Endothelial cell (in vitro differentiated cells): ENCODE measurements at places on chromosomes 3 and 15.
A peak's percentile ranks its signal among the peaks of the same experiment; 100 is the strongest.

DNA sequence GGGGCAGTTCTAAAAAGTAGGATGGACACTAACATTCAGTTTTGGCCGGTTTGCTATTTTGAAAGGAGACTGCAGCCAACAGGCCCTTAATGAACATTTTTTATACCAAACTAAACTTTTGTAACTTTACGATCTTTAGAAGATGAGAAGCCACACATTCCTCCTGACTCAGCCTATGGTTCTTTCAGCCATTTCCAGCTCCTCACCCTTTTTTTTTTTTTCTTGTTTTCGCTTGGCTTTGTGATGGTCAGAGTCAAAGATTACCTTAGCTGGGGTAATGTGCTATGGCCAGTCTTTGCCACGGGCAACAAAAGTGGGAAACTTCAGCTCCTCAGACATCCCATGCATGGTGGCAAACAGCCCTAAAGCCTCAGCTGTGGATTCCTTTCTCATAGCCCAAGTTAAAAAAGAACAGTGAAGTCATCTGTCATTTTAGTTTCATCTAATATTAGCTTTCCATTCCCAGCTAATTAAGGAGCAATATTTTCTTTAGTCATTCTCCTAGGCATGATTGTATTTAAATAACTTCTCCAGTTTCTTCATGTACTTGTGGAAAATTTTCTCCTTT is 368.7 kb downstream of the MFSD1 start:
- no peaks in the 10 kb centered on the region for H3K36me3 ChIP-seq
- H3K27ac ChIP-seq: no peak overlapping the region
- peaks cover 12% of the 10 kb centered on the region for H3K4me1 ChIP-seq
- DNase-seq: no peak
- no peak overlapping the region for H3K4me3 ChIP-seq

GRCh38 chr15:80891006-80891405 is 98.6 kb downstream of the MESD start:
- no peaks in the 10 kb centered on the region for H3K27me3 ChIP-seq
- H3K4me3 ChIP-seq: no peak overlapping the region
- H3K4me1 ChIP-seq: peaks cover 2% of the 10 kb centered on the region
- DNase-seq: no peak
- no peaks in the 10 kb centered on the region for H3K36me3 ChIP-seq
- H3K27ac ChIP-seq: no peak overlapping the region

GRCh38 chr3:159763011-159763601 is 225.5 kb upstream of the IL12A start:
- peak overlapping the region; percentile 96 for H3K27ac ChIP-seq
- peak; percentile 67 for DNase-seq
- peaks cover 51% of the 10 kb centered on the region for H3K4me1 ChIP-seq
- H3K27me3 ChIP-seq: peaks cover 12% of the 10 kb centered on the region
- peaks cover 4% of the 10 kb centered on the region for H3K36me3 ChIP-seq
- peak overlapping the region; percentile 93 for H3K4me3 ChIP-seq

GRCh38 chr3:177379045-177379444 is 181.8 kb upstream of the TBL1XR1 start:
- no peak overlapping the region for H3K27ac ChIP-seq
- no peak overlapping the region for H3K4me3 ChIP-seq
- no peaks in the 10 kb centered on the region for H3K27me3 ChIP-seq
- no peaks in the 10 kb centered on the region for H3K4me1 ChIP-seq
- no peak for DNase-seq

- DNase-seq: no peak
- H3K36me3 ChIP-seq: peaks cover 7% of the 10 kb centered on the region
- H3K27ac ChIP-seq: no peak overlapping the region
- peaks cover 1% of the 10 kb centered on the region for H3K27me3 ChIP-seq
- H3K4me3 ChIP-seq: no peak overlapping the region
Measured at GRCh38 chr15:60555291-60555690, 76.3 kb upstream of the ICE2 start.

- peaks cover 5% of the 10 kb centered on the region for H3K4me1 ChIP-seq
- peaks cover 4% of the 10 kb centered on the region for H3K27me3 ChIP-seq
- H3K4me3 ChIP-seq: no peak overlapping the region
- no peak overlapping the region for H3K27ac ChIP-seq
- no peak for DNase-seq
Measured at GRCh38 chr3:194885766-194886165, 200.1 kb downstream of the FAM43A start.

DNA sequence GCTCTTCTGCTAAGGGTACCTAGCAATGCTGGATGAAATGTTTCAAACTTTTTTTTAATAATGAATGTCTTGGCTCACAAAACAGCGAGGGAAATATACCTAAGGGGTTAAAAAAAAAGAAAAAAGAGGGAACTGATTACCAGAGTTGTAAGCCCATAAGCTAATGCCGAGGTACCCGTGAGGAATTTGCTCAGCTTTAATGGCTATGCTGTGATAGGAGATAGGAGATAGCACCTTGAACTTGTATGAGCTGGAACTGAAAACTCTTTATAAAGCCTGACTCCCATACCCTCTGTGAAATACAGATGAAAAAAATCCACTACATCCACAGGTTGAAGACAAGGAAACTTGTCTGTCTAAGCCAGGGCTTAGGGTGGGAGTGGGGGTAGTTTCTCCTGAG is 13.9 kb downstream of the GRAMD1C start:
- DNase-seq: no peak
- H3K27ac ChIP-seq: no peak overlapping the region
- peaks cover 5% of the 10 kb centered on the region for H3K36me3 ChIP-seq
- no peaks in the 10 kb centered on the region for H3K4me1 ChIP-seq

GRCh38 chr15:29696950-29697738 is 125.1 kb downstream of the TJP1 start:
- H3K4me1 ChIP-seq: peaks cover 15% of the 10 kb centered on the region
- DNase-seq: no peak
- H3K4me3 ChIP-seq: no peak overlapping the region
- peaks cover 38% of the 10 kb centered on the region for H3K36me3 ChIP-seq
- H3K27me3 ChIP-seq: peaks cover 15% of the 10 kb centered on the region

DNA sequence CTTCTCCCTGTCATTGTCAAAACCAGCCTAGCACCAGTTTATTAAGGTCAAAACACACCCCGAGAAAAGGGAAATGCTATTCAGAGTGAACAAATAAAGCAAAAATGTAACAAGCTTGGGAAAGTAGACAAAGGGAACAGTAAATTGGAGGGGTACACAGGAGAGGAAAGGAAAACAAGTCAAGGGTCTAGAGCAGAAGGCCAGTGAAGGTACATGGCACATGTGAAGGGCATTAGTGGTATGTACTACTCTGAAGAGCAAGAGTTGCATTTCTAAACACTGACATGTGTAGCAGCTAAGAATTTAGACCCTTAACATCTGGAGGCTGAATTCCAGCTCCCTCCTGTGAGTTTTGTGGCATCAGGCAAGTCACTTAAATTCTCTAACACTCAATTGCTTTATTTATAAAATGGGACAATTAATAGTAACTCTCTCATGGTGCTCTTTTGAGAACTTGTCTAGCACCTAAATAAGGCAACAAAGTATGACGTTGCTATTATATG is 244.3 kb upstream of the ADAMTS9 start:
- peaks cover 18% of the 10 kb centered on the region for H3K36me3 ChIP-seq
- peaks cover 8% of the 10 kb centered on the region for H3K4me1 ChIP-seq

GRCh38 chr15:76161153-76162035 is 101.6 kb downstream of the TMEM266 start:
- peaks cover 7% of the 10 kb centered on the region for H3K4me1 ChIP-seq
- no peak overlapping the region for H3K4me3 ChIP-seq
- peaks cover 8% of the 10 kb centered on the region for H3K36me3 ChIP-seq
- H3K27ac ChIP-seq: no peak overlapping the region

DNA sequence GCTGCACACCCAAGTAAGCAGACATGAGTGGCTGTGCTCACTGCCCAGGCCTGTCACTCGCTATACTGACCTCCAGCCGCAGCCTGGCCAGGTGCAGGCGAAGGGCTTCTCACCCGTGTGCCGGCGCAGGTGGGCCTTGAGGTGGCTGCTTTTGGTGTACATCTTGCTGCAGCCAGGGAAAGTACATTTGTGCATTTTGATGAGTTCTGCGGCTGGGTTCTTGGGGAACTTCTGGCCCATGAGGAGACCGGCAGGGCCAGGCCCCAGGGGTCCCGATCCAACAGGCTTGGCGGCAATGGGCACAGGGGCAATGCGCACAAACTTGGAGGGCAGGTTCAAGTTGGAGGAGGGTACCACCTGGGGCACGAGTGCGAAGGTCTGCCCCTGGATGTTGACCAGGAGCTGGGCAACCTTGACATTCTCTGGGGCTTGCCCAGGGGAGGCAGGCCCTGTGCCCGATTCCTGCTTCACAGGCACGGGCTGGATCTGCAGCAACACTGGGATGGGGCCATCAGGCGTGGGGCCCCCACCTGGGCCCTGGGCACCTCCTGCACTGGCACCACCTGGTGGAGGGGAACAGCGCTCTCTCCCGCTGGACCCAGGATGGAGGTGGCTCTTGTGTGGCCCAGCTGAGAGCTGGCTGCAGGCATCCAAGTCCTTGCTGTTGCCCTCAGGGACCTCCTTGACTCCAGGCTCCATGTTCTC is 5.3 kb downstream of the KLF15 start:
- H3K27me3 ChIP-seq: peaks cover 4% of the 10 kb centered on the region
- peaks cover 9% of the 10 kb centered on the region for H3K4me1 ChIP-seq
- H3K36me3 ChIP-seq: no peaks in the 10 kb centered on the region
- no peak overlapping the region for H3K4me3 ChIP-seq
- no peak for DNase-seq

- no peaks in the 10 kb centered on the region for H3K27me3 ChIP-seq
- DNase-seq: no peak
- no peak overlapping the region for H3K4me3 ChIP-seq
Measured at GRCh38 chr3:1026395-1026794, 66.4 kb upstream of the CNTN6 start.
